Cortex of kidney (tissue), 1 donor: ENCODE measurements at places on chromosomes 7 and 10.

DNA sequence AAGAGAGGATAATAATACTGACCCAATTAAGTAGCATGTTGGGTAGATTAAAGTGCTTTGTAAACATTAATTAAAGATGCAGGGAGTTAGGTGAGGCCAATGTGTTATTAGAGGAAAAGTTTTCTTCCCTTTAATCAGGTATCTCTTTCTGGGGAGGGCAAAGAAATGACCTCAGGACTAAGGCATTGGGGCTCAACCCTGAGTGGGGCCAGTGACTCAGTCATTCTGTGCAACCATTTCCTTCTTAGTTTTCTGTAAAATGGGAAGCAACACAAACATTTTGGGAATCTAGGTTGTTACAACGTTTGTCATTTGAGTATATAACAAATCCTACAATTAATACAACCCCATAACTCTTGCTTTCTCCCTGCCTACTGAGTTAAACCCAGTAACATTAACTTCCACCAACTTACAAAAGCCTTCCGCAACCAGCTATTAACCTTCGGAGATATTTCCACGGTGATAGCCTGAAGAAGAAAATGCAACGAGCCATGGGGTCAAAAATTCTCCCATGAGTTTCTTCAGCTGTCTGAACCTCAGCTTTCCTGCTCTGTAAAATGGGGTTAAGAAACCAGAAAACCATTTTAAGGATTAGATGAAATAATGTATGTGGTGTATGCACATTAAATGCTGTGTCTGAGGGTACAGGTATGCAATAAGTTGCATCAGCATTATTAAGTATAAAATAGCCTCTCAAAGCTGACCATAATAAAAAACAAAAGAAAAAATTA lies 965 bp upstream of the PROSER2 start:
- no peak for DNase-seq

DNA sequence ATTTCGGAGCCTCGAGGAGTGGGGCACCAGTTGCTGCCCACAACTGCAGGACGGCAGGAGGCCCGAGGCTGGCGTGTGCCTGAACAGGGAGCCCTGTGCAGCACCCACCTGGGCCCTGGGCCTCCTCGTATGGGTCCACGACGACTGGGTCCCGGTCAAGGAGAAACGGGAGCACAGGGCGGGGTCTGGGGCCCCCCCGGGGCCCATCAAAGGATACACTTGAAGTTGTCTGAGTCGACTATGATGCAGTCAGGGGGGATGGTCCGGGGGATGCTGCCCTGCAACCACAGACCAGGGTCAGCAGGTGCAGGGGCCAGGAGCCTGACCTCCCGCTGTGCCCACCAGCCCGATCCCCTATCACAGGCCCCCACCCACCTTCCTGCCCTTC lies 28.5 kb upstream of the NKX6-2 start:
- DNase-seq, result no peak

DNA sequence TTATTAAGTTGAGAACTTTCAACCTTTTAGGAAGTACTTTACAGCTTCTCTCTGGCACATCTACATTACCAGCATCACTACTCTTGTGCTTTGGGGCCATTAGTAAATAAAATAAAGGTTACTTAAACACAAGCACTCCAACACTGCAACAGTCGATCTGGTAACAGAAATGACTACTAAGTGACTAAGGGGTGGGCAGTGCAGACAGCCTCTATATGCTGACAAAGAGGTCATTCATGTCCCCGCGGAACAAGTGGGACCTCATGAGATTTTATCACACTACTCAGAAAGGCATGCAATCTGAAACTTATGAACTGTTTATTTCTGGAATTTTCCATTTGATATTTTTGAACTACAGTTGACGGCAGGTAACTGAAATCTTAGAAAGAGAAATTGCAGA lies 111.3 kb upstream of the DNAJB12 start:
- no peak for DNase-seq

DNA sequence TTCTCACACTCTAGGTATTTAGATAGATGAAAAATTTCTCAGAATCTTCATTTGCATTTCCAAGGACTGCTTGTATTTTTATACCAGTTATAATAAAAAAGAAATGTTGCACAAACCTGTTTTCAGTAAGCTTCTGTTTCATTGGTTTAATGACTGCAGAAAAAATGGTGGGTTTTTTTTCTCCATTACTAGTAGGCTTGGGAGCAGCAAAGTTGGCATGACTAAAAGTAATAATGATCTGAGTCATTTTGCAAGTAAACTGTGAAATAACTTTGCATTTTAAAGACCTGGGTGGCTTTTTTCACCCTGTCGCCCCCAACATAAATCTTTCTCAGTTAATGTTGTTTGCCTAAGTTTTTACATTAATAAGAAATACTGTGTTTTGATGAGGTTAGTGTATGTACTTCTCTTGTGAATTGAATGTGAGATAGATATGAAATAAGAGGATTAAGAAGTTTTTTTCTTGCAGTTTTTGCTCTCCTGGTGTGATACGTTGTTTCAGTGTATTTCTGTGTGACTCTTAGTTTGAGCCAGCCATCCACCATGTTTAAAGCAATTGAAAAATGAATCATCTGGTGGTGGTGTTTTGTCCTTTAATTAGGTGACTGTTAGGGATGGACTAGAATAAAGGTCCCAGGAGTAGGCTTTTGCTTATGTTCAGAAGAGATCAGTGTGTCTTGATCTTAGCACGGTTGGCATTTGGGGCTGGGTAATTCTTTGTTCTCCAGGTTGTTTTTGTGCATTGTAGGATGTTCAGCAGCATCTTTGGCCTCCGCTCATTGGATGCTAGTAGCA lies 1.8 kb downstream of the GNAI1 start:
- no peak for DNase-seq

GRCh38 chr10:25061711-25062449 lies 45.5 kb downstream of the THNSL1 start:
- DNase-seq, result no peak

GRCh38 chr7:57638666-57639065 lies 188.7 kb downstream of the ZNF716 start:
- no peak for DNase-seq

DNA sequence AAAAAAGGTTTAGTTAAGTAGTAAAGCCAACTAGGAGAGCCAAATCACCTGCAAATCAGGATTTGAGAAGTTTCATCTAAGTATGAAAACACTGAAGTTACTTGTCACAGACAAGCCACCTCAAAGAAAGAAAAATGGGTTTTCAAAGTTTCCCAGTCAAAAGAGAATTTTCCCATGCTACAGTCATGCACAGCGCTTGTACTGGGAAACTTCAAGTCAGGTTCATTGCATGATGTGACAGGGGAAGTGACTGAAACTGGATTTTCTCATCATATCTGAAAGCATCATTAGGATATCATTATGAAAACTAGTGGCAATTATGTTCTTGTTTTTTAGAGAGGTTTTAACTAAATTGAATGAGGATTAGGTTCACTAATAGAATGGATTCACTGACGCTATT lies 167.0 kb downstream of the SGMS1 start:
- no peak for DNase-seq

GRCh38 chr7:98474558-98474957 lies 73.7 kb upstream of the BAIAP2L1 start:
- no peak for DNase-seq

GRCh38 chr10:113823389-113823788 lies 30.5 kb downstream of the DCLRE1A start:
- no peak for DNase-seq

DNA sequence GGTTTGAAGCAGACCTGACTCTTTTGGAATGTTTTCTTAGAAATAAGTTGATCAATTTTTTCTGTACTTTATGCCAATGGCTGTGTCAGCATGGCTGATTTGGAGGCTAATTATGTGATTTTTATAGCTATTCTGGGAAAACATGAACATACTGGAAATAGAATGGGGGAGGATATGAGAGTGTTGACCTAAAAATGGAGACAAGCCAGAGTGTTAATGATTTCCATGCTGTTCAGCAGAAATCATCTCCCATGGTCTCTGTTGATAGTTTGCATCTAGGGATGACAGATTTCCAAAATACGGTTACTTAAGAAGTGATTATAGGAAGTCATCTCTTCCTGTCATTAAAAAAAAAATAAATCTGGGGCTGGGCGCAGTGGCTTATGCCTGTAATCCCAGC lies 32.7 kb upstream of the DMTF1 start:
- no peak for DNase-seq

- DNase-seq, result no peak
These were observed 21.8 kb upstream of the SMNDC1 start for GRCh38 chr10:110326351-110327032.

- DNase-seq, result no peak
These were observed 20.3 kb upstream of the HGF start for GRCh38 chr7:81790120-81790500.

DNA sequence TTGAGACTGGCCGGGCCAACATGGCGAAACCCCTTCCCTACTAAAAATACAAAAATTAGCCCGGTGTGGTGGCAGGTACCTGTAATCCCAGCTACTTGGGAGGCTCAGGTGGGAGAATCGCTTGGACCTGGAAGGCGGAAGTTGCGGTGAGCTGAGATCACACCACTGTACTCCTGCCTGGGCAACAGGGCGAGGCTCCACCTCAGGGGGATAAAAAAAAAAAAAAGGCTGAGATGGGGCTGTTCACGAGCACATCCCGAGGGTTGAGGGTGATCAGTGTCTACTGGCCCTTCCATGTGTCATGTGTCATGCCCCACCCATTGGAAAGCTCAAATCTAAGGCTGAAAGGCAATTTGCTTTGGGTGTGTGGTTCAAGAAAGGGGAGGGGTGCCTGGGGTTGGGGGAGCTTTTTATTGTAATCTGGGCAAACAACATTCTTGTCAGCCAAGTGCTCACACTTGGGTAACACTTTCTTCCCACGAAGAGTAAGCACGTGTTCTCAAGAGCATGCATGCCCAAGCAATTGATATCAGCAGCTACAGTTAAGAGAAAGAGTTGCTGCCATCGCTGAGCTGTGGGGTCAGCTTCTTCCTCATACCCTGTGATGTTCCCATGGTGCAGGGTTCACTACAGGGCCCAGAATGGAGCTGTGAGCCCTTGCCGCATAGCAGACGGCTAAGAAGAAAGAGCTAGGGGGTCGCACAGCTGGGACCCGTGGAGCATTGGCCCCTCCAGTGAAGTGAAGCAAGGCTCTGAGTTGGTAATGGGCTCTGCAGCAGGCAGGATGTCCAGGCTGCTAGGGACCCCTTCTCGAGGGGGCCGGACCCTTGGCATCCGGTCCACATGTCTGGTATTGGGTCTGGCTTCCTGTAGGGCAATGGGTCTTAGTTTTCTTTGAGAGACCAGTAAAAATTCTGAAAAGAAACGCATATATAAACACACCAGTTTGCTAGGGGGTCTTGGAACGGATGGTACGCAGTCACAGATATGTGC lies 9.9 kb upstream of the ACSL5 start:
- DNase-seq, result no peak

GRCh38 chr10:67550838-67551402 lies 145.1 kb downstream of the CTNNA3 start:
- DNase-seq, result no peak

GRCh38 chr7:49297958-49298357 lies 373.6 kb downstream of the CDC14C start:
- DNase-seq, result no peak
